GM13976 (cell line): ENCODE measurements at places on chromosomes 2 and 18.
A peak's percentile ranks its signal among the peaks of the same experiment; 100 is the strongest.

GRCh38 chr2:24434541-24434940 lies 56.5 kb upstream of the NCOA1 start:
- DNase-seq, result no peak

DNA sequence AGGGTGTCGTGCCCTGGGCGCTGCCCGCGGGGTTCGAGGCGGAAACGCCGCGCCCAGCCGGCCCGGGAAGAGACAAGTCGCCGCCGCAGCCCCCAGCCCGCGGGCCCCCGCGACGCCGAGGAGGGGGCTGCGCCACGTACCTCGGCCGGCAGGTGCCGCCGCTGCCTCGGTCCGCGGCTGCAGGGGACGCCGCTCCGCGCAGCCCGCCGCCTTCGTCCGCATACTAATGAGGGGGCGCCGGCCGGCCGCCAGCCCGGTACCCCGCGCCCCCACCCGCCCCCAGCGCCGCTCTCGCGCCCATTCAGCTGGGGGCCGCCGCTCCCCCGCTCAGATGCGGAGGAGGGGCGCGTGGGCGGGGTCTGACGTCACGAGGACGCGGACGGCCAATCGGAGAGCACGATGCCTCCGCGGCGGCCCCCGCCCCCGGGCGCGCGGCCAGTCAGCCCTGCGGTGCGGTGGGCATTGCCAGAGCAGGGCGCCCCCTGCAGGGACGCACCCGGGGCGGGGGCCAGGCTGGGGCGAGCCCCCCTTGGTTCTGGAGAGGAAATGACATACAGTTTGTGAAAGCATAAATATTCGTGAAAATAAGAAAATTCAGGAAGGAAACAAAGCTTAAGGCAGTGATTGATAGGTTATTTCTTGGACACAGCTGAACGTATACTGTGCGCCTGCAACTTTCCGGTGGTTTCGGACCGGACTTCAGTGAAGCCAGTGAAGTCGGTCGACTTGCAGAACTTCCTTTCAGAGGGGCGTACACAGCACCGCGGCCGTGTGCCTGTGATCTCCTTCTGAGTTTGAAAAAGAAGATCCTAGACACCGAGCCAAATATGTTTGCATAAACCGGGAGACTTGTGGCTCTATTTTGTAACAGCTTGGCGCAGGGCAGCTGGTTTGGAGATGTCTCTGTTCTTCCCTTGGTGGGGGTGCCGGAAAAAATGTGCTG lies at the start of gene ST3GAL5:
Gene ST3GAL5 (minus strand): TSS at position 307 of the 943 bp plus-strand sequence. CDS start 85 bp downstream, at position 222.
- peak; percentile 94 for DNase-seq

GRCh38 chr2:218082586-218083351 lies 13.7 kb downstream of the RUFY4 start:
- no peak for DNase-seq

GRCh38 chr18:33802955-33803354 lies 224.9 kb downstream of the ASXL3 start:
- no peak for DNase-seq

DNA sequence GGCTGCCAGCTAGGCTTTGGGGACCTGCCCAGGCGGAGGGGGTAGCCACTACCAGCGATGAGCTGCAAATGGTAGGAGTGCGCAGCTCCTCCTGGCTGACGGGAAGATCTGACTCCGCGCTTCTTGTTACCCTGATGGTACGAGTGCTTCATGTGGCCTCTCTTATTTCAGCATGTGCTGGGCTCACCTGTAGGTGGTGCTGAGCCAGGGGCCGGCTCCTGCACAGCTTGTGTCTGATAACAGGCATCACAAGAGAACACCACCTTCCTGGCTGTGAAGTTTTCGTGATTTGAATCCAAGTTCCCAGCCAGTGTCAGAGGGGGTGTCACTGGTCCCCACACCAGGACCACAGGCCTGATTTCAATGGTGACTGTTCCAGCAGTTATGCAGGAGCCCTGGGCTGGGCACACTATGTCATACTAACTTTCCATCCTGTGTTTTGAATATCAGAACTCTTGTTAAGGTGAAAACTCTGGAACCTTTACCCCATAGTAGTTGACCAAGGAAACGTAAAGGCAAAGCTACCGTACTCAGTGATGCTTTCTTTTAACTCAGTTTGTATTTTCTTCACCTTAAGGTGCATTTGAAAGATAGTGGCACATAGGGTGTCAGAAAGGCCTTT lies 28.0 kb downstream of the APCDD1 start:
- DNase-seq, result no peak

DNA sequence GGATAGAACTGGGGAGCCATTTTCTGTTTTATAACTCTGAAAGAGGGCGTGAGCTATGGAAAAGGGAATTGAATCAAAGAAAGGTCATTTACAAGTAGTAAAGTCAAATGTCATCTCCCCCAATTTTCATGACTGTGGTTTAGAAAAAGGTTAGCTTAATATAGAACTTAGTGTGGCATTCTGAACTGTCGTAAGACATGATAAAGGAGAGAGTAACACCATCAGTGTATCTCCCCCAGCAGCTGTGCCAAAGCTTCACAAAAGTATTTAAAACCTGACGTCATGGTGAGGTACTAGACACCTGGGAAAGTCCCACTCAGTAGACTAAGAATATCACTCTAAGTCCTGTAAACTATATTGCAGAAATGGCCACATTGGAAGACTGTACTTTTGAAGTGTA lies 5.8 kb upstream of the IKZF2 start:
- DNase-seq, result peak; percentile 57
